Esophagus squamous epithelium (tissue), 5 donors: ENCODE measurements at places on chromosomes 13 and 19.

DNA sequence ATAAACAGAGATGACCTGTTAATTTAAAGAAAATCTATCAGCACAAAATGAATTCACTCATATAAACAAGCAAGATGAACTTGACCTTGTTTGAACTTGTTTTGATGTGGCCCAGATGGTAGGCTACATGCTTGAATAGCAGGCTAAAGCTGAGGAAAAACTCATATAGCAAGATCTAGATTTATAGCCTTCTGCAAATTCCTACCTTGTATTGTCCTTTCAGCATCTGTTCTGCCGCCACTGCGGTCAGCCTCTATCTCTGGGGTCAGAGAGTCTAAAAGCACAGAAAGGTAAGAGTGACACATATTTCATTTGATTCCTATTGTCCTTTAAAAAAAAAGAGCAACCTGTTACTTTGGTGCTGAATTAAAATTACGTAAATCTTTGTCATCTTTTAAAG, 392.1 kb downstream of the DACH1 start:
- no peak for DNase-seq

DNA sequence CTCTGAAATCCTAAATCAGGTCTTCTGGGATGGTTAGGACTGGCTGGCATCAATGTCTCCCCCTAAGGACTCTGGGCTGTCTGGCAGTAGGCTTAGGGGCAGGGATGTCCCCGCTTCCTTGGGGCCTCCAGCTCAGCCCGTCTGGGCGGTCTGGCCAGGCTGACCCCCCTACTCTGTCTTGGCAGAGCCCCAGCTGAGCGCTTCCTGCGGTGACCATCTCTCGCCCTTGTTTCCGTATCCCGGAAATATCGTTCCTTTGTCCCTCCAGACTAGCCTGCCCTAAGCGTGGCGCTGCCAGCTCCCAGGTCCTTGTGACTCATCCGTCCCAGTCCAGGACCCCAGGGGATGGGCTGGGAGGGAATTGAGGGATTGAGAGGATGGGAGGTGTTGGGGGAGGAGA, 11.3 kb downstream of the GTPBP3 start:
- no peak for DNase-seq

GRCh38 chr19:5719274-5719960, 529 bp downstream of the LONP1 start:
- DNase-seq = no peak

- no peak for DNase-seq
These were observed 31.9 kb downstream of the RFXAP start for GRCh38 chr13:36850790-36851438.

GRCh38 chr19:39070888-39071287, 13.3 kb upstream of the ACP7 start:
- no peak for DNase-seq
